ENCODE measurements at places on chromosomes 6 and 20. TPM values are rescaled to one million over a fixed set of nuclear protein-coding genes. Genes with fewer than 3 reads are reported as not detected.

GRCh38 chr6:114068116-114068515 is 97.2 kb upstream of the HDAC2 start:
- no peak overlapping the region for H3K27ac ChIP-seq
- H3K36me3 ChIP-seq: no peaks in the 10 kb centered on the region
- H3K4me1 ChIP-seq: no peaks in the 10 kb centered on the region
- no peak for DNase-seq
- no peaks in the 10 kb centered on the region for H3K27me3 ChIP-seq
- H3K4me3 ChIP-seq: no peak overlapping the region

C6orf132 gene
- total RNA-seq: 42.3 TPM

- H3K27me3 ChIP-seq: no peaks in the 10 kb centered on the region
- DNase-seq: no peak
- H3K27ac ChIP-seq: no peak overlapping the region
These were observed 50.0 kb upstream of the PLEKHG1 start for GRCh38 chr6:150549674-150550101.

DNA sequence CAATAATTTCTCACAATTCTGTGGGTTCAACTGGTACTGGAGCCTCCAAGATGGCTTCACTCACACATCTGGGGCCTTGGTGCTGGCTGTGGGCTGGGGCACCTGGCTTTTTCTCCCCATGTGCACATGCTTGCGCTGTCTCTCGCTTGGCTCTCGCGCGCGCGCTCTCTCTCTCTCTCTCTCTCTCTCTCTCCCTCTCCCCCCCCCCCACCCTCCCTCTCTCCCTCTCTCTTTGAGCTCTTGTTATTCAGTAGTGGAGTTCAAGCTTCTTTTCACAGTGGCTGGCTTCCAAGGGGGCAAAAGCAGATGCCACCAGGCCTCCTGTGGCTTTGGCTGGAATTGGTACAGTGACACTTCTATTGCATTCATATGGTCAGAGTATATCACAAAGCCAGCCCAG is 10.8 kb upstream of the TBCC start:
- no peak overlapping the region for H3K27ac ChIP-seq
- H3K4me1 ChIP-seq: no peaks in the 10 kb centered on the region
- H3K36me3 ChIP-seq: no peaks in the 10 kb centered on the region
- no peak overlapping the region for H3K4me3 ChIP-seq
- DNase-seq: no peak

PLCB4 gene
- total RNA-seq: 39.4 TPM

DNA sequence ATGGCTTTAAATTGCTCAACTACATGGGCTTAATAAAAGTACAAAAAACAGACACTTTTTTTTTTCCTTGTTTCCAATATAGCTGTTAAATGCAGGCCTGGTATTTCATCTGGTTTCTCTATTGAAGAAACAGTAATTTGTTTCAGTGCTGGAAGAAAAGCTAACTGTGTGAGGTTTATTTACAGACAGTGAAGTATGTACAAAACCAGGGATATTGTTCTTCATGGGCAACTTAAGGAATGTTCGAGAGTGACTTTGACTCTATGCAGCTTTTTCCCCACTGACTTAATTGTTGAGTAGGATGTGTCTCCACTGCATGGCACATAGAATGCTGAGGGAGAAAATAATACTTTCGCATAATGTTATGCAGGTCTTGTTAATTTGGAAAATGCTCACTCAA is 31.0 kb upstream of the PRL start:
- no peaks in the 10 kb centered on the region for H3K27me3 ChIP-seq
- no peaks in the 10 kb centered on the region for H3K36me3 ChIP-seq
- H3K27ac ChIP-seq: no peak overlapping the region
- H3K4me3 ChIP-seq: no peak overlapping the region

PBOV1 gene
- total RNA-seq: not detected

GRCh38 chr6:107460083-107460631 is 793 bp upstream of the PDSS2 start:
- peak overlapping the region; percentile 91 for H3K27ac ChIP-seq
- H3K4me1 ChIP-seq: no peaks in the 10 kb centered on the region
- DNase-seq: no peak
- no peaks in the 10 kb centered on the region for H3K27me3 ChIP-seq
- H3K36me3 ChIP-seq: no peaks in the 10 kb centered on the region
